OCI-M1 (cell line): ENCODE measurements at places on chromosomes 5 and 9.

DNA sequence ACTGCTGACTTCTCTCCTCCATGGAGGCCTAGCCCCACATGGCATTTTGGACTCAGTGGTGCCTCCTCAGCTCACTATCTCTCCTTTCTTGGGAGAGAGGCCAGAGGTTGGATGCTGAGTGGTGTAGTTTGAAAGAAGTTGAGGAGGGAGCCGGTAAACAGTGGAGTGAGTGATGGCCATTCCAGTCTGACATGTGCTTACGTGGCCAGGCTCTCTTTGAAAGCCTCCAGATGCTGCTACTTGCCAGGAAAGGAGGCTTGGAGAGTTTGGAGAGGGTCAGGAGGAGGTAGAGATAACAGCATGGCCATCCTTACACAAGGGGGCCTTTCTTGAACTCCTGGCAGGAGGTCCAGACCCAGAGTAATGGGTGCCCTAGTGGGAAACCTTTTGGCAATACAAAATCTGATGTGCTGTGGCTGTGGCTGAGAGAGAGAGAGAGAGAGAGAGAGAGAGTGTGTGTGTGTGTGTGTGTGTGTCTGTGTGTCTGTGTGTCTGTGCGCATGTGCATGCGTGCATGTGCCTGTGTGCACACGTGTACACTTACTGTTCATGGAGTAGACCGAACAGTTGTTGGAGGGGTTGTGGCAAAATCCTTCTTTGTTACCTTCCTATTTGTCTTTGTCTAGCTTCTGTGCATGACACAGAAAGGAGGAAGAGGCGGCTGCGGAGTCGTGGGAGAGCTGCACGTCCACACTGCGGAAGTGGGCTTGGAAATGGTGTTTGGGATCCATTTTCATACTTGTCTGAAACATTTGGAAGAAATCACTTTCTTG lies 37.8 kb downstream of the RALGPS1 start:
- DNase-seq = no peak

- DNase-seq = no peak
Measured at GRCh38 chr5:74386571-74387334, 253.8 kb downstream of the ENC1 start.

- DNase-seq = no peak
Measured at GRCh38 chr9:117153021-117153420, 261.8 kb downstream of the ASTN2 start.

DNA sequence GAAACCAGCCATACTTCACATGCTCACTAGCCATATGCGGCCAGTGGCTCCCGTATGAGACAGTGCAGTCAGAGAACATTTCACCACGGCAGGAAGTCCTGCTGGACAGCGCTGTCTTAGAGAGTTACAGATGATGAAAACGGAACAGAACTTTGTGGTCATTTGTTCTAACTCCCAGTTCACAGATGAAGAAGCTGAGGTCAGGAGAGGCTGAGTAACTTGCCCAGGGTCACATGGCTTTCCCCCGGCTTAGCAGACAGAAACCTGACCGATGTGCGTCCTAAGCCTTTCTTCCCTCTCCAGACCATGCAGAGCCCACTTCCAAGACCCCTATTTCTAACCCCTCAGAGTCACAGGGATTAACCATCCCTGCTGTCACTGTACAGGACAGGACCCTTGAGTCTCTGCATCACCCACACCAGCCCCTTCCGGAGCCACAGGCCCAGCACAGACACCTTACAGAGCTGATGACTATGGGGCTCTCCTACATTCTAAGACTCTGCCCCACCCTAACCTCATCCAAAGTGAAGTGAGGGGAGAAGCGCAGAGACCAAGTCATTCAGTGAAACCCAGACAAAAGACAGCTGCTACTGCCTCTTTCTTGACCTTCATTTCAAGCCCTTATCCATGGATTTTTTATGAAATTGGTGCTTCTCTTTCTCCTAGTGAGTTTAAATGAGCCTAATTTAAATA lies 86.9 kb downstream of the PTPN3 start:
- no peak for DNase-seq
